NCI-H1694 (cell line): ENCODE measurements at places on chromosomes 3 and 15.

DNA sequence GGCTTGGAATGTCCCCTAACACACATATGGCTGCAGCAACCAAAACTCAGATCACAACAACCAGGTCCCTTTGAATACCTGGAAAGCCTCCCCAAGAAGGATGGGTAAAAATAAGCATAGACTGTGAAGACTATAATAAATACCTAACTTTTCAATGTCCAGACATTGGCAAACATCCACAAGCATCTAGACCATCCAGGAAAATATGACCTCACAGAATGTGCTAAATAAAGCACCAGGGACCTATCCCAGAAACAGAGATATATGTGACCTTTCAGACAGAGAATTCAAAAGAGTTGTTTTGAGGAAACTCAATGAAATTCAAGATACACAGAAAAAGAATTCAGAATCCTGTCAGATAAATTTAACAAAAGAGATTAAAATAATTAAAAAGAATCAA lies 109.2 kb downstream of the NEDD4 start:
- no peak for DNase-seq

- DNase-seq, result no peak
Observed at GRCh38 chr3:172201870-172202236, 162.5 kb downstream of the FNDC3B start.

- DNase-seq, result no peak
Observed at GRCh38 chr3:193932576-193932975, 203.4 kb upstream of the HES1 start.

- no peak for DNase-seq
Observed at GRCh38 chr3:49171775-49172500, 540 bp downstream of the KLHDC8B start.

GRCh38 chr3:43366885-43367284 lies 80.5 kb downstream of the SNRK start:
- no peak for DNase-seq

- DNase-seq, result no peak
Observed at GRCh38 chr15:93705753-93706455, 525.5 kb upstream of the MCTP2 start.

- no peak for DNase-seq
Observed at GRCh38 chr3:169755488-169755887, 9.4 kb downstream of the TERC start.

- DNase-seq, result no peak
Observed at GRCh38 chr3:53337167-53337940, 10.0 kb downstream of the DCP1A start.

DNA sequence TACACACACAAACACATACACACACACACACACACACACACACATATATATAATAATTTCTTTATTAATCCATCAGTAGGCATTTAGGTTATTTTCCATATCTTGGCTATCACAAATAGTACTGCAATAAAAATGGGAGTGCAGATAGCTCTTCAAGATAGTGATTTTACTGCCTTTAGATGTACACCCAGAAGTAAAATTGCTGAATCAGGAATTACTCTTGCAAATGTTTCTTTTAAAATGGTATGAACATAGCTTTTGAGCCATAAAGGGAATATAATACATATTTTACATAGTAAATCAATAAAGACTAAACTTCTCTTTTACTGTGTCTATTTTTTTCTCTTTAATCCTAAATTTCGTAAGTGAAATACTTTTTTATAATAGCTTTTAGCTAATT lies 1251.1 kb downstream of the ZPLD1 start:
- no peak for DNase-seq

DNA sequence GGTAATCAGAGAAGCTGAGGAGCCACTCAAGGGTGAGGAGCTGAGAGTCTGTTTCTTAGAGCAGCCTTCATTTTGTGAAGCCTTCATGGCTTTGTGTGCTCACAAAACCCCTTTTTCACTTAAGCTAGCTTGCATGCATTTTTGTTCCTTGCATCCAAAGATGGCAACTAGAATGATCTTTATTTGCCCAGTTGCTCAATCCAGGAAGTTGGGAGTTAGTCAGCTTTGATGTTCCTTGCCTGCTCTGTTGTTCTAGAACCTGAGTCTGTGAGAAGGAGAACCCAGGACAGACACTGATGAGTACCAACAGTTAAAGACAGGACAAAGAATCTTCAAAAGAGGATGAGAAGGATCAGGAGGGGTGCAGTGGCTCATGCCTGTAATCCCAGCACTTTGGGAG lies 81.8 kb downstream of the IL20RB start:
- DNase-seq, result no peak

DNA sequence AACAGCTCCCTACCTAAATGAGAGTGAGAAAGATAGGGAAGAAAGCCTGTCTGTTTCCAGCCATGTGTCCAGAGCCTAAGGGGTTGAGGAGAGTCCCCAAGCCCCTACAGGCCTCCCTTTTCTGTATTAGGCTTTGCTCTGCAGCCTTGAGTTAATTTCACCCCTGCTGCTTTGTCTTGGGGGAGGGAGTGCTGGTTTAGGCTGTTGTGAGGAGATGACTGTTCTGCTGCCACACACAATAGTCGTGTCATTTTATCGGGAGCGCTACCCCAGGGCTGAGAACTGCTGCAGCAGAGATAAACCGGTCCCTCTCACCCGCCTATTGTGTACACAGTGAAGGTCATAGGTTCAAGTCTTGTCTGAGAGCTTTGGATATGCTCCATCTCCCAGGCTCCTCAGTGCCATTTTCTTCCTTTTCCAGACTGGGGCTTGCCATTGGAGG lies 1.4 kb downstream of the ZNF609 start:
- no peak for DNase-seq
